ENCODE measurements at places on chromosomes 2 and 18.

DNA sequence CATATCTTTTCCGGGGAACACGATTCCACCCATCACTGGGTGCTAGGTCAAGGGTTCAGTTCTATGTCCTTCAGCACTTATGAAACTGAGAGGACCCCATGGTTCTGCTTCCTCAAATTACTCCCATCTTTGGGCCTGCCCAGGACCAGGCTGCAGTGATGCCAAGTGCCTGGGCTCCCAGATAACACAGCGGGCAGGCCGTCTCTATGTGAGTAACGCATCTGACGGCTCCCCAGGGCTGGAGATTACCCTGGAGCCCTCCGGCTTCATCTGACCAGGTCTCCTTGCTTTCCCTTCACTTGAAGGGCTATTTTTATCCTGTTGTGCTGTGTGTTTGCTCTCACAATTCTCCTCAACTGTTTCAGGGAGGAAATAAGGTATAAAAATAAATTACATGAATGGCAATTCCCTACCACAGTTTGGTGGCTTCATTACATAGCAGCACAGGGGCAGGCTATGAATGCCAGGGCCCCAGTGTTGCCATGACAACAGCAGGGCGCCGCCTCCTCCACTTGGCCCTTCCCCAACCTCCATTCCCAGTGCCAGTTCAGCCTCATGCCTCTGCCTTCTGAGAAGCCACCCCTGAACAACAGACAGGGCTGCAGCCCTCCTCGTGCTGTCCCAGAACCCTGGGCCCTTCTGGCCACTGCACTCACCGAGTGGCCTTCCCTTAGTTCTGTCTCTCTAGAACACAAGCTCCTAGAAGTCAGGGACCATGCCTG lies 25.4 kb upstream of the TMEM131 start:
- DNase-seq = no peak

DNA sequence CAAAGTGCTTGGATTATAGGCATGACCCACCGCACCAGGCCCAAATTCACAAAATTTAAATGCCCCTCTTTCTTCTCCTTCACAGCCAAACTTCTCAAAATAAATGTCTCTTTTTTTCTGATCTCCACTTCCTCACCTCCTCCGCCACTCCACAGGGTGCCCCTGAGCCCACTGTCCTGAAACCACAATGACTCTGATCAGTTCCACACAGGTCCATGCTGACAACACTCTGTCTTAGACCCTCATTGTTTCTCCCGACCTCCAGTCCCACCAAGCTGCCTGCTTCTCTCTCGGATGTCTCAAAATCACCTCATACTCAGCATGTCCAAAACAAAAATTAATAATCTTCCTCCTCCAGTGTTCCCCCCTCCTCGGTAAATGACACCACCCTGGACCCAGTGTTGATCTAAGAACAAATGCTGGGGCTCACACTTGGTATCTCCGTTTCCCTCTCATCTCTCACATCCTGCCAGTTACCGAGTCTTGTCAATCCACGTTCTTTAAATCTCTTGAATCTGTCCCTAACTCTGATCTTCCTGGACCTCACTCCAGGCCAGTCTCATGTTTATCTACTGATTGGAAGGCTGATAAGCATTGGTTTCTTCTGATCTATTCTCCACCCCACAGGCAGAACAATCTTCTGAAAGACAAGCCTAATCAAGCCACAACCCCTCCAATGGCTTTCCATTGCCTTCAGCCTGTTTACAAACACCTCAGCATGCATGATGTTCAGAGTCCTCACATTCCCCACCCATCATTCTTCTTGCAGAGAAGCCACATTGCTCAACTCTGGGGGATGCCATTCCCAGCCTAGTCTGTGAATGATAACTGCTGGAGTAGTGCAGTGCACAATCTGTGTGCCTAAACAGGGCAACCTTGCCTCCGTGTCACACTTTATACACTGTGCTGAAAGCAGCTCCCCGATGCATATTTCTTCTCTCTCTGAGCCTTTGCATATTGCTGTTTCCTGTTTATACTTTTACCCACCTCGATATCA lies 12.4 kb upstream of the ANKRD44 start:
- DNase-seq = no peak

DNA sequence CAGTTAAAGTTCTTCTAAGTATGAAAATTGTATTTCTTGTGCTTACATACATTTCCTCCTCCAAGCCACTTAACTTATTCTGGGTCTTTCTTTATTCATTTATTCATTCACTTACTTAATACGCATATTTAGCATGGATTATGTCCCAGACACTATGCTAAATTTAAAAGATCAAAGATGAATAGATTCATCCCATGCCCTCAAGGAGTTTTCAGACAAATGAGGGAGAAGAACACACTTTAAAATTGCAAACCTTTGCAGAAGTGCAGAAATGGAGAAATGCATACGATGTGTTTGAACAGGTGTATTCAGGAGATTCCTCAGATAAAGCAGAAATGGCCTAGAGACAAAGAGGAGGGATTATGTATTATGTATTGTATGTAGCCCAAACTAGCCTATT lies 298.7 kb upstream of the SOX11 start:
- DNase-seq = no peak

DNA sequence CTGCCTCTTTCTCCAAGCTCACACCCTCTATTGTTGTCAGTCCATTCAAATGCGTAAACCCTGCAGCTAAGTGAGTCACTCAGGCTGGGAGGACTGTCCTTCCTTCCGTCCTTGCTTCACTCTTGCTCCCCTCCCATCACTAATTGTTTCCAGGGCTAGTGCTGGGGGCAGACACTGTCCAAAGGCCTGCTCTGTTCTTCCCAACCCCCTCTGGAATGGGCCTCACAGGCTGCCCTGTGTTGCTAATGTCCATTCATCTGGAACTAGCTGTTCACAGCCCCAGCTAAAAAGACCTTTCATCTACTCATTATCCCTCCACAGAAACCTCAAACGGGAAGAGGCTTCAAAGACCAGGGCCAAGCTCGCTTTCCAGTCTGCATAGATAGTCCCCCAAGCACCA lies 31.9 kb upstream of the NRP2 start:
- no peak for DNase-seq

- DNase-seq = peak; percentile 42
Measured at GRCh38 chr18:3281456-3282400, 19.8 kb downstream of the MYL12B start.

GRCh38 chr2:140895378-140895777 lies 1235.4 kb downstream of the LRP1B start:
- no peak for DNase-seq

- no peak for DNase-seq
Measured at GRCh38 chr18:78884502-78884901, 95.1 kb upstream of the SALL3 start.

- DNase-seq = no peak
Measured at GRCh38 chr2:237455764-237456163, 31.3 kb upstream of the MLPH start.

DNA sequence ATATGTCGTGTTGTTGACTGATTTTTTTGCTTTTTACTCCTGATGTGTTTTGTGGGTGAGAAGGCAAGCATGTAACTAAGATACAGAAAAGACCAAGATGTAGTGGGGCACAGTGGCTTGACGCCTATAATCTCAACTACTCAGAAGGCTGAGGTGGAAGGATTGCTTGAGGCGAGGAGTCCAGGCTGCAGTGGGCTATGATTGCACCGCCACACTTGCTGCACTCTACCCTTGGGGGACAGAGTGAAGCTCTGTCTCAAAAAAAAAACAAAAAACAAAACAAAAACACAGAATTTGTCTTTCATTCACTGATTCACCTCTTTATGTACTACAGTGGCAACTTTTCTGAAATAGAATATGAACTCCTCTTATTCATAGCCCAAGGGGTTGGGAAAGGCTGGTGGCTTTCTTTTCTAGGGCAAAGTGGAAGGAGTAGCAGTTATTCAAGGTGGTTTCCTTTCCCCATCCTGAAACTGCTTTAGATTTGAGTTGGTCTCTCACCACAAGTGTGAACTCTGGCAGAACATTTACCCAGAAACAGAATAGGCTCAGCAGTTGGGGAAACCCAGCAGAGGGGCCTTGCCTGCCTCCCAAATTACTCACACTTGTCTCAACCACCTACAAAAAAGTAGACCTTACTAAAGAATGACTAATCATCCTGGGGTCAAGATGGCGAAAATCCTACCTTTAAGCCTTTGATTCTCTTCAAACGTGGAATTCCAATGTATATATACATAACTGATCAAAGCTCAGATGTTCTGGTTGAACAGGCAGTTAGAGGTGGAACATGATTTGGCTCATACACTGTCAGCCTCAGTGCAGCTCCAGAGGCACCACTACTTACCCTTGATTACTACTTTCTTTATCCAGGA lies 6.5 kb downstream of the TANK start:
- no peak for DNase-seq

GRCh38 chr2:182894174-182894573 lies 27.7 kb upstream of the FRZB start:
- DNase-seq = no peak

DNA sequence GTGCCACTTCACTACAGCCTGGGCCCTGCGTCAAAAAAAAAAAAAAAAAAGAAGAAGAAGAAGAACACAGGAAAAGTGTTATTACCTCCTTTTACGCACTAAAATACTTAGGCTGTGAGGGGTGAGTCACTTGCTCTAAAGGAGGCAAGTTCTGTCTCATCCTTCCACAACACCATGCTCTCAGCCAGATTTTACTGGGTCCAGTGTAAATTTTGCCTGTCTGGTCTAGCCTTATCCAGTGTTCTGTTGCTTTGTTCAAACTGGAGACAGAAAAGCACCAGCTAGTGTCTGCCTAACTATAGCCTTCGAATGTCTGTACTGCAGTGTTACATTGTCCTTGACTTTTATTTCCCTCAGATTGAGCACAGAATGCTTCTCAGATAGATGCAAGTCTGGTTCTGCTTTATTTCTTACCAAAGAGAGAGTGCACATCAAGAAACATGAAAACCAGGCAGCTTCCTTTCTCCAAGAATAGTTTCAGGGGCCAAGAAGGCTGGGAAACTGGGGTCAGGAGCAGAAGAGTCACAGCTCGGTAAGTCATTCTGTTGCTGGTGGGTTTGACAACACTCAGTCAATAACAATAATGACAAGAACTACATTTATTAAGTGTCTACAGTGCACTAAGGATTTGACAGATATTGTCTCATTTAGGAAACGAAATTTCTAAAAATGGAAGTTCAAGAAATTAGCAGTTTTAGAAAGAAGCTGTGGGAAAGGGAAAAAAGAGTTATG lies 3.1 kb upstream of the MSGN1 start:
- DNase-seq = no peak

DNA sequence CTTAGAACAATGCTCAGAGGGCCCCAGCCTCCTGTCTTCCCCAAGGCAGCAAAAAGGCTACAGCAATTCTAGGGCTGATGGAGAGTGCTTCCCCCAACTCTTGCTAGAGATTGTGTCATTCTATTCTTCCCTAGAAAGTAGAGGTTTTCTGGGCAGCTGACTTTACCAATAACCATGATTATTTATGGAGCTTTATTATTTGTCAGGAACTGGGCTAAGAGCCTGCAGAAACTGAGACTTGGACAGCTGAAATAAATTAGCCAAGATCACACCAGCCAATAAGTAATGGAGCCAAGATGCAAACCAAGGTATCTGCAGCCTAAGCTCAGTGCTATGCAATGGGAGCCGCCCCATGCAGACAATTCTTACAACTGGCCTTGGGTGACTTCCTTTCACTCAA lies 84.8 kb downstream of the CCBE1 start:
- no peak for DNase-seq

DNA sequence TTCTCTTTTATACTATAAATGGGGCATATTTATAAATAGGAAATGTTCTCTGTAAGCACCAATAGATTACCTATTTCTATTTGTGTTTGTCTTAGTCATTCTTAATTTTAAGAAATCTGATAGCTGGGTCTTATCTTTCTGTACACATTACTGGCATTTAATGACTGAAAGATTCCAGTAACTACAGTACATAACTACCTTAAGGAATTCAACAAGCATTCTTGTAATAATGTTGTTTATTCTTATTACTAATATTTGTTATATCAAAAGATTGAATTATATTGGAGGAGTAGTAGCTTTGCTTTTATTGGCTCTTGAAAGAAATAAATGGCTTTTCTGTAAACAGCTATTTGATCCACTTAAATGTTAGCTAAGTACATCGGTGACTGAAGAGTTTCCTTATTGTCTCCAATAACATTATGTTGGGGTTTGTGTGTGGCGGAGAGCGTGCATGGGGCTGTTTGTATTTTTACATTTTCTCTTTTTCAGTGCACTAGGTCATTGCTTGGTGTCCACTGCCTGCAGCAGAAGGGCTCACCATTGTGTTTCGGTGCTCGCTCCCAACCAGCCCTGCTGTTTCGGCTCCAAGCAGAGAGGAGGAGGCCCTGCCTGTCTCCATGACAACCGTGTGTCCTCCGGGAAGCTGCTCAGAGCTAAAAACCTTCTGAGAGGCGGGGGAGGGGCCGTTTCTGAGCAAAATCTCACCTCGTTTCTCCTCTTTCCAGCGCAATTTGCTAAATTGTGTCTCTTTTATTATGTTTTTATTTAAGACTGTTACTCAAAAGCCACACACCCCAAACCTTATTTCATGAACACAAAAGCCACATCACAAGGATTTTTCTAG lies 112.5 kb upstream of the SLC38A11 start:
- DNase-seq = peak; percentile 88

GRCh38 chr2:161146996-161147395 lies 13.2 kb upstream of the TANK start:
- DNase-seq = no peak

DNA sequence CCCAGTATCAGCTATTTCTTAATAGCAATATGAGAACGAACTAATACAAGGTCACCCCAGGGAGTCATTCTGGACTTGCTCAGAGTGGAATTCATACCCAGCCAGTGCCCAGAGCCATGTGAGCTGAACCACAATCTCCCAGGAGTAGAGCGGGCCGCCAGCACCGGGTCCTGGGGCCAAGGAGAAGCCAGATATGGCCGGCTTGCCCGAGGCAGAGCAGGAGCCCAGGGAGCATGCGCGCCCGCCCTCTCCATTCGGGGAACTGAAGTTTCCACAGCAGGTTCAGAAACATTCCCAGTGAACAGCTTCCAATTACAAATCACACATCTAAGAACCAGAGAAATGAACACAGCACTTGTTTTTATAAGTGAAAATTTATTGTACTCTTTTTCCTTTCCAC lies 37.5 kb downstream of the EIPR1 start:
- DNase-seq = no peak

DNA sequence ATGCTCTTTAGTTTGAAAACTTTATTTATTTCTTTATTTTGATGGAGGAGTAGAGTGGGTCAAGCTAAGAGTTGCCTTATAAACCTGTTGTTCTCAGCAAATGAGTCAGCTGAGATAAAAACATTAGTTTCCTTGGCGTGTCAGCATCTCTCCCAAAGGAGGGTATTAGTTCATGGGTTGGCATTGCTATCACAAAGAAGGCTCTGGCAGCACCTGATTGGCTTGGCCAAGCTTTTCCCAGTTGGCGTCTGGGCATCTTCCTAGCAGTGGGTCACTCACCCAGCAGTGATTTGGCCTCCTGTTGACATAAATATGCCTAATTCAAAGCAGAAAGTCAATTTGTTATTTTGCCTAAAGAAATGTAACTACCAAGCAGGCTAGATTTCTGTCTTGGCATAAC lies 200.7 kb upstream of the TNP1 start:
- DNase-seq = no peak

DNA sequence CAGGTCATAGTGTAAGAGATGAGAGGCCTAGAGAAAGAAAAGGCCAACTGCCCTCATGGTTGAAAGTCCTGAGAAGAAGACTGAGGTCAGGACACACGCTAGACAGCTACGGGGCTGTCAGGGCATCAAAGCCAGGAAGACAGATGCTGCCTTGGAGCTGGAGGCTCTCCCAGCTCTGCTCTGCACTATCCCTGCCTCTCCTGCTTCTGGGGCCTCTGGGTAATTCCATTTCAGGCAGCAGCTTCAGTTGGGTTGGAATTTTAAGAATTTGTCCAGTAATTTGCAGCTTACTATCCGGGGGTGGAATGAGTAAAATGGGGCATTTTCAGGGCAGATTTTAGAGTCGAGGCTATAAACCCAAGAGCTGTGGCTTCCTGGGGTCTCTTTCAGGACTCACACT lies 76.2 kb upstream of the CTAGE1 start:
- DNase-seq = no peak

All from NCI-H1092 (cell line).